ENCODE measurements at places on chromosomes 7 and 10.

GRCh38 chr7:94605031-94605430, 50.9 kb downstream of the SGCE start:
- DNase-seq, result no peak

DNA sequence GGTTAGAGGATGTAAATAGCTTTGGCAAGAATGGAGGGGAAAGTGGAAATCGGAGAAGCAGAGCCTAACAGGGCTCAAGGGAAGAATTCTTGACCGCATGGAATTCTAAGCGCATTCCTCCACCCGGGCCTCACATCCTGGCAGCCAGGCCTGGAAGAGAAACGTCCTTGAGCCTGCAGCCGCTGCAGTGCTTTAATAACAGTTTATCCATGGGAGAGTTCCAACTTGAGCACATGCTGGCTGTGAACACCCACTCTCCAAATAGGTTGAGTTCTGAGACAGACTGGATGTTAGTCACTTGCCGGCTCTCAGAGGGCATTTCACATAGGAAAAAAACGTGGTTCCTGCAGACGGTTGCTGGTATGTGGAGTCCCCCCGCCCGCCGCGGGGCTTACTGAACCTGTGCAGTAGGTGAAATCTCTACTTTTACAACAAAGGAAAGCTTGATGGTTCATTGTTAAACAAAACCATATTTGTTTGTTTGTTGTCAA, 61.4 kb upstream of the STEAP1B start:
- no peak for DNase-seq

- no peak for DNase-seq
These were observed 1.8 kb downstream of the RBP3 start for GRCh38 chr10:47349941-47350371.

GRCh38 chr7:31957090-31957720, 113.0 kb downstream of the PDE1C start:
- DNase-seq, result no peak

GRCh38 chr7:132656846-132657776, 80.8 kb upstream of the PLXNA4 start:
- no peak for DNase-seq

DNA sequence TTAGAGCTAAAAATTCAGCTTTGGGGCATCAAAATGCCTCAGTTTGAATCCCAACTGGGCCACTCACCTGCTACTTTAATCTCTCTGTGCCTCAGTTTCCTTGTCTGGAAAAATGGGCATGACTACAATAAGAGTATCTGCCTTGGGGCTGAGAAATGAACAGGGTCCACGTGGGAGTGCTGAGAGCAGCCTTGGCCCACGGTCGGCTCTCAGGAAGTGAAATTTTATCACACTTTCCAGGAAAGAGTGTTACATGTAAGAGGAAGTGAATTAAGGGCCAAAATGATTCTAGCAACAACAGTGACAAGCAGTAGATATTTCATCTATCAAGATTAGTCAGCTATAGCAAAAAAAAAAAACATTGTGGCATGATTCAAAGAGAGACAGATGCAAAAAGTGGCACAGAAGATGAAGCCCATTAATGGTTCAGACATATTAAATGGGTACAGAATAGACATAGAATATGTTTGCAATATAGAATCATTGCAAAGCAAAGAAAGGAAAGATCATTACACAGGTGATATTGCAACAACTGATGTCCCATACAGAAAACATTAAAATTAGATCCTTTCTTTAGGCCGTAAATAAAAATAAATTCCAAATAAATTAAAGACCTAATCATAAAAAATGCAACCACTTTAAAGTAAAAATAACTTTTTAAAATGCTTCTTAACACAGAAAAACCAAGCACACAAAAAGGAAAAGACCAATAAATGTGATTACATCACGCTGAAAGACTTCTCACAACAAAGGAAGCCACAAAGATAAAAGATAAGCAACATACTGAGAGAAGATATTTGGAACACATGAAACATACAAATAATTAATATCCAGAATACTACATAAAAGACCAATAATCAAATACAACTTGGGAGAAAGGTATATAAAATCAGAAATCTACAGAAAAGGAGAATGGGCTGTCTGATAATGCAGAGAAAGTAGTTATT, 4.3 kb downstream of the TMEM273 start:
- no peak for DNase-seq

GRCh38 chr10:124175701-124176348, 82.4 kb upstream of the CHST15 start:
- DNase-seq, result no peak

DNA sequence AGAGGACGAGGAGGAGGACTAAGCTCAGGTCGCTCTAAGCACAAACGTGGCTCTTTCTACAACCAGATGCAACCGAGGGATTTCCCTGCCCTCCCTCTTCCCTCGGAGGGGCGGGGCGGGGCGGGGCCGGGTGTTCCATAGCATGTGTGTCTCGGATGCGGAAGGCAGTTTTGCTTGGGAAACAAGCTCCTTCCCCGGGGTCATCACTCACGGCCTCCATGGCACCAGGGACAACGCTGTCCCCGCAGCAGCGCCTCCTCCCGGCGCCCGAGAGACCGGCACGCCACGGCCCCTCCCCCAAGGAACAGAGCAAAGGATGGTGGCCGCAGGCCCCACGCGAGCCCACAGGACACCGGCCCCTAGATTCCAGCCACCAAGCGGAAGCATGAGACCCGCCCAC, 110.5 kb downstream of the PAXIP1 start:
- DNase-seq, result no peak

DNA sequence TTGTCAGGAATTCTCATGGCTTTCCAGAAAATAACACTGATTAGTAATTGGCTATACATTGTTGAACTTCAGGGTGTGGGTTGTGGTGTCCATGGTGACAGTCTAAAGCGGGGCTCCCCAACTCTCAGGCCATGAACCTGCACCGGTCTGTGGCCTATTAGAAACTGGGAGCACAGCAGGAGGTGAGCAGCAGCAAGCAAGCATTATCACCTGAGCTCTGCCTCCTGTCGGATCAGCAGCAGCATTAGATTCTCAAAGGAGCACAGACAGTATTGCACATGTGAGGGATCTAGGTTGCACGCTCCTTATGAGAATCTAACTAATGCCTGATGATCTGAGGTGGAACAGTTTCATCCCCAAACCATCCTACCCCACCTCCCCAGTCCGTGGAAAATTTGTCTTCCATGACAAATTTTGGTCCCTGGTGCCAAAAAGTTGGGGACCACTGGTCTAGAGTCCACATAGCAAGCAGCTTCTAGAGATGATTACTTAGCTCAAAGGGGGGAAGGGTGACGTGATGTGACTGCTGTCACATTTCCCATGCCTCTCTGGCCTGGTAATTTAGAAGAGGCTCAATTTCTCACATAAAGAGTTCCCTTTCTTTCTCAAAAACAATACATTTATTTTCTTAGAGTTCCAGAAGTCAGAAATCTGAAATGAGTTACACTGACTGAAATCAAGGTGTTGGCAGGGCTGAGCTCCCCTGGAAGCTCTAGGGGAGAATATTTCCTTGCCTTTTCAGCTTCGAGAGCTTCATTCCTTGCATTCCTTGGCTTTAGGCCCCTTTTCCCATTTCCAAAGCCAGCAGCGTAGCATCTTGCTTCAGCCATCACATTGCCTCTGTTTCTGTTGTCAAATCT, 17.6 kb upstream of the FAM221A start:
- DNase-seq, result no peak

Data from CD4-positive, CD25-positive, alpha-beta regulatory T cell (primary cell).